Fibroblast of lung (primary cell): ENCODE measurements at places on chromosomes 11 and 22.

DNA sequence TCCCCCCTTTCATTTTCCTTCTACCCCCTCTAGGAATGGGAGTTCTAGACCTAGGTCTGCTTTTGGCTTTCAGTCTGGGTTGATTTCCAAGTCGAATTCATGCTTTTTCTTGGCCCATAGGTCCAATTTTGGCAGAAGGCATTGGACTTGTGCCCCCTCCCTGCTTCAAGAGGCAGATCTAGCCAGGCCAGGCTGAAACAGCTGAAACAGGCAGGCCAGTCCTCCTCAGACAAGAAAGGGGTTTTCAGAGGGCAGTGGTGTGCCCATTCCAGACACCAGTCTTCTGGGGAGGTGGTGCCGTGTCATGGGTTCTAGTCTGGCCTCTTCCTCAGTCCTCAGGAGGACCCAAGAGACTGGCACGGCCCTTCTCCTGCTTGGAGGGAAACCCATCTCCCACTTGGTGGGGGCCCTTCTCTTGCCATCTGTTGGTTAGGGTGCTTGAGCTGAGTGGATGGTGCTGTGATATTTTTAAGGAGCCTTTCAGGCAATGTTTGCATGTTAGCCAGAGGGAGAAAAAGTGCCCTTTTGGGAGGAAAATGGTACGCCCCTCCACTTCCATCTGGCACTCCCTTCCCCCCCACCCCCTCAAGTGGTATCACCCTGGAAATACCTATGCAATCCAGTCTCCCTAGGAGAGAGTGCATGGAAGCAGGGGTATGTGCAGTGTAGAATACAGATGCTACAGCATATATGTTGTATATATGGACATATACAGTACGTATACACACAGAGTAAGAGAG lies 53.6 kb downstream of the SYT13 start:
- no peak for DNase-seq

GRCh38 chr11:104572279-104572678 lies 326.0 kb downstream of the CASP12 start:
- peak; percentile 24 for DNase-seq

DNA sequence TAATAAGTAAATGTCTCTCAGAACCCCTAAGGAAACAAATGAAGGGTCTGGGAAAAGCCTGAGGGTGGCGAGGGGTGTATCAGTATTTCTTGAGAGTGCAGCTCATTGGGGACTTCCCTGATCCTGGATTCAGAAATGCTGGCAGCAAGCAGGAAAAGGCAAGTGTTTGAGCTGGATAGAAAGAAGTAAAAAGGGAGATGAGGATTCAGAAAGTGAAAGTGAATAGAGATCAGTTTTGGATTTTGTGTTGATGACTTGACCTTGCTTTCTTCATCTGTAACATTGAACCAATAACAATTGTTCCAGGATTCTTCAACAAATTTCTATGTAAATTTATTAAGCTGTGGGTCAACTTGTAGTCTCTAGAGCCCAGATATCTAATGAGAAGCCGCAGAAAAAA lies 66.9 kb upstream of the CTSC start:
- no peak for DNase-seq

DNA sequence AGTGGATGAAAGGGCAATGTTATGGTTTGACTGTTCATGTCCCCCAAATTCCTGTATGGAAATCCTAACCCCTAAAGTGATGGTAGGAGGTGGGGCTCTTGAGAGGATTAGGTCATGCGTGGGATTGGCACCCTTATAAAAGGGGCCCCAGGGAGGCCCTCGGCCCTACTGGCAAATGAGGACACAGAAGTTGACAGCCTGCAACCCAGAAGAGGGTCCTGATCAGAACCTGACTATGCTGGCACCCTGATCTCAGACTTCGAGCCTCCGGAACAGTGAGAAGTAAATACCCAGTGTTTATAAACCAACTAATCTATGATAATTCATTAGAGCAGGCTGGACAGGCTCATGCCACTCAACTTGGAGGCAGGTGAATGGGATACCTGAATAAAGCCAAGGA lies 8.7 kb downstream of the IFITM10 start:
- no peak for DNase-seq

DNA sequence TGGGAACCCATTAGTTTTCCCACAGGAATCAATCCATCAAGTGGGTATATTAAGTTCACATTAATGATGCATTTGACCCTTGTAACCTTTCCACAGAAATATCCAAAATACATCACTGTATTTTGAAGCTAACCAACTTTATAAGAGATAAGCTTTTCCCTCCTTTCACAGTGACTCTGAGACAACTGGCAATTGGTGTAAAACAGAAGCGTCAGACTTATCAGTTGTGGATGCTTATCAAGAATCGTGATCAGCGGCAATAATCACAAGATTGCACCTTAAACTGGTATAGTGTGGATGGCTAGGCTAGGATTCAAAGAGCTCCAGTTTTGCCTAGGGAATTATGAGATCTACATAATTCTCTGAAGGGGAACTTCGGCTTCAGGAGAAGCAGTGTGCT lies 73.1 kb downstream of the USP35 start:
- no peak for DNase-seq

DNA sequence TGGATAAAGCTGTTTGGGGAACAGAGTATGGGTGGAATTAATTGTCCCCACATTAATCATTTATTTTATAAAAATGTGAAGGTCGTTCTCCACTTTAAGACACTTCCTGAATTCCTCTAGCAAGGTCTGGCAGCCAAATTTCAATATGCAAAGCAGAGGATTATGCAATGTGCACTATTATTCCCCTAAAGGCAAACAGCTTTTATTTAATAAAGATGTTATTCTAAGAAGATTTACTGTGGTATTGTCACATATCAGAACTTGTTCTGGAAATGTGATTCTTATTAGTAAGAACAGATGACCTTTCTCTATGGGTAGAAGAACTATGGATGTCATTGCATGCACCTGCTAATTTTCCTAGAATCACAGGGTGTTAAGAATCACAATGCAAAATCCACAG lies 1128.8 kb upstream of the CCDC90B start:
- no peak for DNase-seq

- DNase-seq: no peak
Observed at GRCh38 chr11:10134975-10135481, 159.0 kb downstream of the SBF2 start.

DNA sequence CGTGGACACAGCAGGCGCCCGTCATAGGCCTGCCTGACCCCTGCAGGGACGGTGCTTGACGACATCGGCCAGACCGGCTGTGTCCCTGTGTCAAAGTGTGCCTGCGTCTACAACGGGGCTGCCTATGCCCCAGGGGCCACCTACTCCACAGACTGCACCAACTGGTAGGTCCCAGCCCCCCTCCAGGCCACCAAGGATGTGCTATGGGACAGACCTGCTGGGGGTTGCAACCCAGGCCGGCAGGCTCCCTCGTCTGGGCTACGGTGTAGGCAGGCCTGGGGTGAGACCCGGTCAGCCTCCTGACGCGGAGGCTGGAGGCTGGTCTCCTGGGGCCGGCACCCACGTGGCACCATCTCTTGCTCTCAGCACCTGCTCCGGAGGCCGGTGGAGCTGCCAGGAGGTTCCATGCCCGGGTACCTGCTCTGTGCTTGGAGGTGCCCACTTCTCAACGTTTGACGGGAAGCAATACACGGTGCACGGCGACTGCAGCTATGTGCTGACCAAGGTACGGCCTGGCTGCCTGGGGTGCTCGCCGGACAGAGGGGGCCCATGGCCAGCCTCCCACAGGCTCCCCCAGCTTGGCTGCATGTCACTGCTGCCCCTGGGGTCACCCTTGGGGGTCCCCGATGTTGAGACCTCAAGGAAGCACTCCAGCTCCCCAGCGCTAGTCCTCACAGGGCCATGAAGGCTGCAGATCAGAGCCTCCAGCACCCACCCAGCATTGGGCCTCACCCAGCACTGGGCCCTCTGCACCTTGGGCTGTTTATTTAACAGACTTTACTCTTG lies 7.7 kb downstream of the MUC5AC start:
- DNase-seq: no peak

- no peak for DNase-seq
Observed at GRCh38 chr11:71843858-71844257, 10.9 kb downstream of the DEFB108B start.

DNA sequence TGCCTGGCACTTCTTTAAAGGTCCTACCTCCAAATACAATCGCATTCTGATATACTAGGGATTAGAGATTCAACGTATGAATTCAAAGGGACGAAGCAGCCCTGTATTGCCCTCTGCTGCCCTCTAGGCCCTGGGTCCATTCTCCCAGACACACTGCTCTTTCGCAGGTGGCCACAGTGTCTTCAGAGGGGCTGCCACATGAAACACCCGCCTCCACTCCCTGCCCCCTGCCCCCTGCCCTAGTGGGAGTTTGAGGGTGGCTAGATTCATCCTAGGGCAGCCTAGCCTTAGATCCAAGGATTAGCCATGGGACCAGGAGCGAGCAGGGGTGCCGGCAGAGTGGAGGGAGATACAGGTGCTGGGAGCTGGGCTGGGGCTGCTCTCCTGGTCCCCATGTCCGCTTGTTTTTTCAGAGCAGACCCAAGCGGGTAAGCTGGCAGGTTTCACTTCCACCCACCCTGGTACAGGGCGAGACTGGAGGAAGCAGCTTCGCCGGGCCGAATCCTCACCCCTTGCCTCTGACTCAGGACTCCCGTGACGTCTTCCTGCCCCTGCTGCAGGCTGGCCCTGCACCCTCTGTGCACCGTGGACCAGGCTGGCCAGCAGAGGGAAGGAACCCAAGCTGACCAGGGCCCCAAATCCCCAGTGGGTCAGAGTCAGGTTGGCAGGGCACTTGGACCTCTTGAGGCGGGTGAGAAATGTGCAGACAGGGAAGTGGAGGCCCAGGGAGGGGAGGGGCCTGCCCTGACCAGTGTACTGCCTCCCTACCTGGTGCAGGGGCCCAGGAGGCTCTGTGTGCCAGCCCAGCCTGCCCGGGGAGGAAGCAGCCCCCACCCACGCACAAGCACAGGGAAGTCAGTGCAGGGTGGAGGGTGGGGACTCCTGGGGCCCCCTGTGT lies 28.4 kb upstream of the HMOX1 start:
- DNase-seq: no peak

- peak; percentile 79 for DNase-seq
Observed at GRCh38 chr11:70298243-70298915, 27.9 kb downstream of the PPFIA1 start.

DNA sequence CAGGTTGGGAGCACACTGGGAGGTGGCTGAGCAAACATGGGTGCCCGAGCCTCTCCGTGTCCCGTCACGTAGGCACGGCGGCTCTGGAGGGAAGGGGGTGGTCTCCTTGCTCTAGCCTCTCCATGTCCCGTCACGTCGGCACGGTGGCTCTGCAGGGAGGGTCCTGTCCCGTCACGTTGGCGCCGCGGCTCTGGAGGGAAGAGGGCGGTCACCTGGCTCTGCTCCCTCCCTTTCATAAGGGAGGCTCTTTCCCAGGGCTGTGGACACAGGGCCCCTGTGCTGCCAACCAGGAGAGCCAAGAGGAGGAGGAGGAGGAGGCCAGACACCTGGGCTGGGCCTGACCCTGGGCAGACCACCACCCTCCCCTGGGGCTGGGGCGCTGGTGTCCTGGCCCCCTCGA lies 1173.7 kb downstream of the BRD1 start:
- DNase-seq: no peak

DNA sequence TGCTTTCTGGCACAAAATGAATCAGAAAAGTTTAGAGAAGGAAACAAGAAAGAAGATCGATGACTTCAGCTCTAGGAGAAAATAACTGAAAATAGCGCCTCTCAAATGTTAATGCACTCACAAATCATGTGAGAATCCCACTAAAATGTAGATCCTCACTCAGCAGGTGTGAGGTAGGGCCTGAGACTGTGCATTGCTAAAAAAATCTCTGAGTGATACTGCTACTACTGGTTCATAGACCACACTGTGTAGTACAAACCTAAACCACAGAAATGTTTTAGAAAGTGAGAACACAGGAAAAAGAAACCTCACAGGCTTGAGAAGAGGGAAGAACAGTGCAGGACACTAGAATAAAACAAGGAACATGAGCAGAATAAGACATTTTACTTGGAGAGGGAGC lies 2.0 kb downstream of the OR8D4 start:
- DNase-seq: no peak

DNA sequence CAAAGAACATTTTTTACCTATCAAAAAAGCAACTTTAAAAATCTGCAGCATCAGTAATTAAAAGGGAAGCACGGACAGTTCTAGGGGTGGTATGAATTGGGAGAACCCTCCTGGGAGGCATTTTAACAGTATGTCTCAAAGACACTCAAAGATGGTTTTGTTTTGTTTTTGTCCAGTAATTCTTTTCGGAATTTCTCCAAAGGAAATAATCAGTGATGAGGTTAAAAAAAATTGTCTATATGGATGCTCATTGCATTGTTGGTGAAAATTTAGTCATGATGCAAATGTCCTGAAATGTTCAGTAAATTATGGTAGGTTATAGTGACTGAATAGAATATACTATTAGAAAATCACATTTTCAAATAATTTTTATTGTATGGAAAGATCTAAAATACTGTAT lies 115.1 kb downstream of the ATXN10 start:
- no peak for DNase-seq

GRCh38 chr11:120079750-120080610 lies 57.9 kb downstream of the TRIM29 start:
- no peak for DNase-seq

- no peak for DNase-seq
Observed at GRCh38 chr11:118232659-118233058, 7.8 kb upstream of the JAML start.

GRCh38 chr22:41459431-41459830 lies 9.1 kb downstream of the PHF5A start:
- DNase-seq: no peak

DNA sequence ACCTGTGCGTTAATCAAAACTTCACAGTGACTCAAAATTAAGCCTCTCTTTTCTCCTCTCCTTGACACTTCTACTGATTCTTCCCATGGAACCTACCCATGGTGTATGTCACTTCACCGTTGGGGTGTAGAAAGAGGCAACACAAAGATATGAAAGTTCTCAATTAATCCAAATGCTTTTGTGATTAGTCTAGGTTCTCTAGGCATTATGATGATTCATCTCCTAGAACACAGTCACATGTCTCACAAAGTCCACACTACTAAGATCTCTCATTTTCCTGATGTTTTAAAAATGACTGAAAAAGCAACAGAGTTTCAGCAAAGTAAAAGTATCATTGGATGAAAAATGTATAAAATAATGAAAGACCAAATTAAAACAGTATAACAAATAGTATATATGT lies 13.7 kb upstream of the SCGB2A2 start:
- no peak for DNase-seq

- no peak for DNase-seq
Observed at GRCh38 chr22:46596819-46597218, 23.4 kb upstream of the GRAMD4 start.

DNA sequence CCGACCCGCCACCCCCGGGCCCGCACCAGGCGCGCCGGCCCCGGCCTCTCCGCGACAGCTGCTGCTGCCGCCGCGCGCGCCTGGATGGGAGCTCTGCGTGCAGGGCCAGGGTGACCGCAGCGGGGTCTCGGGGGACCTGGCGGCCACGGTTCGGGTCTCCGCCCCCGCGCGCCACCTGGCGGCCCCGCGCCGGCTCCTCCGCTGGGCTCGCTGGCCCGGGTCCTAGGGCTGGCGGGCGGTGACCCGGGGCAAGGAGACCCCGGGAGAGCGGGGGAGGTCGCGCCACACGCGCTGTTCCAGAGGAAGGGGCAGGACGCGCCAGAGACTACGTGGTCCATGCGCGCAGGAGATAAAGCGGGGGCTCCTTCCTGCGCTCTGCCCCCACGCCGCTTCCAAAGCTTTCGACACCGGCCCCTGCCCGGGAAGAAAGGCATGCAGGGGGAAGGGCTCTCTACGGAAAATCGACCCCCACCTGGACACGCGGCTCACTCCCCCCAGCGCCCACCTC lies 562 bp downstream of the SHANK2 start:
- DNase-seq: no peak
